ENCODE measurements at places on chromosomes 11 and 22.

GRCh38 chr11:8286886-8287285 is 23.2 kb upstream of the LMO1 start:
- DNase-seq: no peak

- DNase-seq: no peak
These were observed 1.3 kb upstream of the NADSYN1 start for GRCh38 chr11:71451596-71452198.

GRCh38 chr22:50317674-50318073 is 9.1 kb downstream of the DENND6B start:
- no peak for DNase-seq

- no peak for DNase-seq
These were observed 26.8 kb upstream of the RTL6 start for GRCh38 chr22:44524806-44525205.

DNA sequence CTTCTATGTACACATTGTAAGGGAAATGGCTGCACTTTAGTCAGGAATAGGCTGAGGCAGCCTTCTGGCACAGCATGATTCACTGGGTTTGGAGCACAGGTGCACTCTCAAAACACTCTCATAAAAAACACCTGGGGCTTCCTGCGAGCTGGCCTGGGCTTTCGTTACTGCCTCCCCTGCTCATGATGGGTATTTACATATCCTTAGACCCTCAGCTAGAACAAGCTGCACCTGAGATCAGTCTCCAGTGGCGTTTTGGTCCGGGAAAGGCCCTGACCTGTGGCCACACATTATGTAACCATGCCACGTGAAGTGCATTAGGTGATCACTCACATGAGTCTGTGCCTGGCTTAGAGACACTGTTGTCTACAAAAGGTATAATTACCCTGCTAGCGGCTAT is 321.7 kb downstream of the TMEM135 start:
- DNase-seq: no peak

DNA sequence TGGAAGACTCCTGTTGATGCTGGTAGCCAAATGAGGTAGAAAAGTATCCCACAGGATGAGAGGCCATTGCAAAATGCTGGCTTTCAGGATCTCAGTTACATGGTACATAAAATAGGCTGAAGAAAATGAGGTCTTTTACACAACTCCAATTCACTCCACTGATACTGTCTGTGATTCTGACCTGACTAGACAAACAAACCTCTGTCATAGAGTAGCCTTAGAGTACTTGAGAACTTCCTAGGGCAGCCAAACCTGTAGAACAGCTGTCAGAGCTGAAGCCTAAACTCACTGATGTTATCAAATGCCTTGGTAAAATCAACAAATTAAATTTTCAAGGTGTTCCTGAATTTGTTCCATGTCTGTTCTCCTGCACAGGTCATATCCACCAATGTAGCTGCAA is 26.2 kb upstream of the POGLUT3 start:
- no peak for DNase-seq

DNA sequence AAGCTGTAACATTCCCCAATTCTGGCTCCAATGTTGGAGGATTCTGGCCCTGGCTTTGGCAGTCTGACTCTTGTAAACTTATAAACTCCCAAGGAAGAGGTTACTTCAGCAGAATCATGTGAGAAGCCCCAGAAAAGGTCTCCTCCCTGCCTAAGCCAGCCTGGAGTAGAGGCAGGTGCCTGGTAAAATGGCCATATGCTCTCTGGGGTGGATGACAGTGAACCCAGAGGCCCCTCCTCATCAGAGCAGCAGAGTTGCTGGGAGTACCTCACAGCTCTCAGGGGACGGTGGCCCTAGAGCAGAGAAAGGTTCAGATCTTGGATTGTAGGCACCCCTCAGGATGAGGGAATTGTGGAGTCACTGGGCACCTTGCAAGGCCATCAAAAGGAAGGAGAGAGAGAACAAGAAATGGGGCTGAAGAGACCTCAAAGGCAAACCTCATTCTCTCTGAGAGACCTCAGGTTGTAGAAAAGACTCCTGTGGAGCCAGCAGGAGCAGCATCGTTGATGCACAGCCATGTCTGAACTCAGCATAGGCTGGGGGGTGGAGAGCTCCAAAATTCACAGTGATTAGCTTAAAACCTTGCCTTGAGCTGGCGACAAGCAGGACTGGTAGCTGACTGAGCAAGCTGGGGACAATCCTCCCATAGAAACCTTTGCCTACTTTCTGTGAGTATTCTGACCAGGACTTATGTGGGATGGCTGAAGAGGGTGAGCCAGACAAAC is 4.9 kb upstream of the P2RY6 start:
- no peak for DNase-seq

- no peak for DNase-seq
These were observed 1.2 kb downstream of the DYNC2H1 start for GRCh38 chr11:103110391-103110790.

GRCh38 chr22:45998638-45999378 is 21.8 kb upstream of the WNT7B start:
- no peak for DNase-seq

- no peak for DNase-seq
These were observed 17.6 kb upstream of the AMOTL1 start for GRCh38 chr11:94750319-94751217.

All from activated naive CD4-positive, alpha-beta T cell treated with anti-CD3 and anti-CD28 coated beads, Interleukin-2, amount 50 U/mL, for 16 hours (primary cell).